Natural killer cell (primary cell): ENCODE measurements at places on chromosomes 6 and 20. TPM values are rescaled to one million over a fixed set of nuclear protein-coding genes. Genes with fewer than 3 reads are reported as not detected.

The CPXM1 gene
- total RNA-seq, result 2.3 TPM

The ANKRD6 gene
- total RNA-seq, result 9.0 TPM

The NEU1 gene
- total RNA-seq, result 69.6 TPM

The KCNK15 gene
- not detected for total RNA-seq

The OXT gene
- total RNA-seq, result not detected

The CST5 gene
- total RNA-seq, result not detected

The MYBL2 gene
- 2.4 TPM for total RNA-seq

The DNAJC5 gene
- 45.1 TPM for total RNA-seq

The KHDC1 gene
- total RNA-seq, result 4.1 TPM

The KHDC1L gene
- not detected for total RNA-seq

The SYCP2 gene
- 8.6 TPM for total RNA-seq

The UNC5CL gene
- 2.1 TPM for total RNA-seq

The NOL7 gene
- total RNA-seq, result 24.7 TPM

The ESR1 gene
- 0.64 TPM for total RNA-seq

The VEGFA gene
- total RNA-seq, result 3.6 TPM

The OPRL1 gene
- total RNA-seq, result 1.4 TPM

The TSBP1 gene
- not detected for total RNA-seq

The UST gene
- total RNA-seq, result 6.3 TPM
